ENCODE measurements at places on chromosomes 7 and 10.

GRCh38 chr7:150325110-150325611 lies 1.8 kb upstream of the ACTR3C start:
- DNase-seq, result no peak

GRCh38 chr10:86034710-86035109 lies 331.9 kb downstream of the GRID1 start:
- DNase-seq, result no peak

DNA sequence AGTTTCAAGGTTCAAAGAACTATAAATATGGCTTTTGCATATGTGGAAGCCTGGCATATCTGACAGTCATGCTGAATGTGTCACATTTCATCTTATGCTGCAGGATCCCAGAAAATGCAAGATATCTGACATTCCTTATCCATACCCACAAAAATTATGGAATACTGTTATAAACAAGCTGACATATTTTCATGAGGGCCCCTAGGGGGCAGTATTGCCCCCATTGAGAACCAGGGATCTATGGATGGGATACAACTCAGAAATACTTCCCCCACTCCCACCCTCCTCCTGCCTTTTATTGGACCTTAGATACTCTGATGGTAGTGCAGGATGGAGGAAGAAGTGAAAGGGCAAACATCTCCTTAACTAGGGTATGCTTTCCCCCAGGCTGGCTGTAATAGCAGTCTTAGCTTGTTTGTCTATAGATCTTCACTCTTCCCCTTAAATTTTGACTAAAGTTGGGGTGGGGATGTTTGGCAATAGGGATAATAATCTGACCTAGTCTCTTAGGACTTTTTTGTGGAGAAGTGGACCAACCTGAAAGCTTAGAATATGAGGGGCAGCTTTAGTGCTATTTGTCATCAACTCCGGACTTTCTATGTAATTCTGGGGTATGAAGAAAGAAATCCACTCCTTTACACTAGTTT lies 3.5 kb upstream of the GNGT1 start:
- DNase-seq, result no peak

- DNase-seq, result no peak
Measured at GRCh38 chr10:6091630-6092029, 2.8 kb downstream of the RBM17 start.

DNA sequence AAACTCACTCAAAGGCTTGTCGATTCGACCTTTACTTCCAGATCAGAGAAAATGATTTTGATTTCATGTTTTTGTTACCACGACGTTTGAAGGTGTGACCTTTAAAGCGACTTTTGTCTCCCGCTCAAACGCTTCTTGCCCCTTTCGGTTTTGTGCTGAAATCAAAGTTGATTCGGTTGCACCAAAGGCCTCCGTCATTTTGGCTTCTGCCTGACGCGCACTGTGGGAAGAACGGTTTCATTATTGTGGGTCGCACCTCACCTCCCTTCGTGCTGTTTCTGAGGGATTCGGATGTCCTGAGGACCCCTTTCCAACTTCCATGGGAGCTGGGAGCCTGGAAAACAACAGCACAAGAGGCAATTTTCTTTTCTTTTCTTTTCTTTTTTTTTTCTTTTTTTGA lies 176.9 kb downstream of the DNAJB6 start:
- DNase-seq, result no peak
